ENCODE measurements at places on chromosomes 5 and 9.
A peak's percentile ranks its signal among the peaks of the same experiment; 100 is the strongest.

DNA sequence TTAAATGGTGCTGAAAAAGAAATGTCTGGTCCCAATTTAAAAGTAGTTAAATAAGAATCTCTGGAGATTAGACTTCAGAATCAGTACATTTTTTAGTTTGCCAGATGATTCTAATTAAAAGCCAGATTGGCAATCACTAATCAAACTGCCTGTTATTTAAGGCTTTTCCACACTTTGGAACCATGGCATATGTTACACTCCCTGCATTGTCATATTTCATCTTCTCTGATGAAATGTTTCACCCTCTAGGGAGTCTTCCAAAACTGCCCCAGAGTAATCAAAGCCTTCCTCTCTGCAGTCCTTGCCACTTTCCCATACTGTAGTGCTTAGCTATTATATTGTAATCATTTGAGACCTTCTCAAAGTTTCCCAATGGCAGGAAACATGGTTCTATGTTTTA lies 17.5 kb upstream of the OR13C9 start:
- DNase-seq, result no peak

- no peak for DNase-seq
These were observed 21.9 kb downstream of the DRD1 start for GRCh38 chr5:175422058-175422457.

- no peak for DNase-seq
These were observed 358.9 kb downstream of the ARRDC3 start for GRCh38 chr5:91024206-91024605.

DNA sequence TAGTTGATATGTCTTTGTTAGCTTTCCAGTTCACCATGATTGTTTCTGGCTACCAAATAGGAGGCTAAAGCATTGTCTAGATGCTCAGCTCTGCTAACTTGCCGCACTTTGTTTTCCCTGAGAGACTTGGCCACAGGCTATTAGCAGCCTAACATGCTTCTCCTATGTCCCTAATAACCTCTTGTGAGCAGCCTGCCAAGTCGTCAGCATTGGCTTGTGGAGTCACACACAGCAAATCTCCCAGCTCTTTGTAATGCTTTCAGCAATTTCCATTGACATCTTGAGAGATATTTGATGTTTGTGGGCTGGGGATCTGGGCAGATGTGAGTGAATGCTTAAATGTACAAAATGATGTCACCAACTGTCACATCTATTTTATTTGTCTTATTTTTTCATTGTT lies 346.9 kb downstream of the KDM4C start:
- no peak for DNase-seq

DNA sequence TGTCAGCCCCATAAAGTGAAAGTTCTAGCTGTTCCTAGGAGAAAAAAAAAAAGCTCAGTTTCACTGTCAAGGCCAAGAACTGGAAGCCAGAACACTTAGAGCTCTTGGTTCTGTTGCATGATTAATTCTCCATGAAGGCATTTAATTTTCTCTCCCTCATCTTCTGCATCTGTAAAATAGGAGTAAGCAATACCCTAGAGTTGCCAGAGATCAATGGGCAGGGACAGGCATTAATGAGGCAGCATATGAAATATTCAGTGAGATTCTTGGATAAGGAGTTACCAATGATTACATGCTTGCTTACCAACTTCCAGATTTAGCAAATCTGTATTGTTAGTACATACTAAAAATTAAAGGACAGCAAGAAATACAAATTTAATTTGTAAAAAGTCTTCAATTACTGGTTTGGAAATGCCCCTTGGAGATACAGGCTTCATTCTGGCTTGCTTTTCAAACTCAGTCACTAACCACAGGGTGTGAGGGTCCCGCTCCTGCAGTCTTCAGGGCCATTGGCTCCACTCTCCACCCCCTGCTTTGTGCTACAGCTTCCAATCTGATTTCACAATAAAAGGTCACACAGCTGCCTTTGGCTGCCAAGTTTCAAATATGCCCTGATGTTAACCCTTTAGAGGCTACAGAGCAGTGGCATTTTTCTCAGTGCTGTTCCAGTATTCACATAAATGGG lies 624.6 kb downstream of the BNC2 start:
- DNase-seq, result no peak

GRCh38 chr5:36240779-36241630 lies 720 bp downstream of the NADK2 start:
- DNase-seq, result peak; percentile 31

DNA sequence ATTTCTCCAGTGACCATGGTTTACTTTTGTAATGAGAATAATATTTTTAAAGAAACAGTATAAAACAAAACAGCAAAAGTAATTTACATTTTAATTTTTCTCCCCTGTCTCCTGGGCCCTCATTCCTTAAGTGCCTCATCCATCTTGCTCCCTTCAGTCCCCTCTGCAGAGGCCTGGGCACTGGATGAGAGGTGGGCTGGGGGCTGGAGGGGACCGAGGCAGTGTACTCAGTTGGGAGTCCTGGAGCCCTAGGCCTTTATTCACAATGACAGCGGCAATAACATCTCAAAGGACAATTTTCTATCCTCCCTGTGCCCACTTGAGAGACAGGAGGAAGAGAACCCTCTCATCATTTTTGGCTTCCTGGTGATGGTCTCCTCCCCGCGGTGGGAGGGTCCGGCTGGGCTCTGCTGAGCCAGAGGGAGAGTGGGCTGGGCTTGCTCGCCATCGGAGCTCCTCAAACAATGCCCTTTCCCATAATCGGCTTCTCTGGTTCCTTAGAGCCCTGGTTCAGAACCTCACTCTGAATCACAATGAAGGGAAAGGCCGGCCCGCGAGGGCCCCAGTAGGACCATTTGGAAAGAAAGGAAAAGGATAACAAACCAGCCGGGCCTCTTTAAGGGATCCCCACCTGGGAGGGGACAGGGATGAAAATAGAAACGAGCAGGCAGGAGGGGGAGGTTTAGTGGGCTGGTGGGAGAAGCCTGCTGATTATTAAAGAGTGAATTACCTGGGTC lies 9.7 kb upstream of the SMIM32 start:
- DNase-seq, result no peak

GRCh38 chr9:81671880-81672280 lies 17.5 kb downstream of the TLE1 start:
- no peak for DNase-seq

GRCh38 chr9:7118633-7119032 lies 360.9 kb downstream of the KDM4C start:
- DNase-seq, result no peak

- DNase-seq, result no peak
These were observed 136.2 kb downstream of the MPDZ start for GRCh38 chr9:13143281-13143680.

DNA sequence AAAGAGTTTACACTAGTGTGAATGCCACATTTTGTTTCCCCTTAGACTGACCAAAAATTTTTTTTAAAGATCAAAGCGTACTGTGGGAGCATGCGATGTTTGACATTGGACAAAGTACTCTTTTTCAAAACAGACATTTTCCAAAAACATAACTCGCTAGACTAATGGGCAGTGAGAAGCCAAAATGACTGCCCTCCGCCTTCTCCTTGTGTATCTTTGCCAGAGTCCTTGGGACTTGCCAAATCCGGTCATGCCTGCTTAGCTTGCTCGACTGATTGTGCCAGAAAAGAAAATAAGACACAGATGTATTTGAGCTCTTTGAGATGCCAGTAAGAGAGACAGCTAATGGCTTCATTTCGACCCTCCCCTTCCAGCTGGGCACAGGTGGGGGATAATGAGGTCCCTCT lies 157.5 kb downstream of the MAPKAP1 start:
- no peak for DNase-seq

All from CD4-positive, alpha-beta T cell treated with Interferon alpha-2 for 1 hour (primary cell).